HCT116 (cell line): ENCODE measurements at places on chromosomes 2 and 18.
A peak's percentile ranks its signal among the peaks of the same experiment; 100 is the strongest.

GRCh38 chr2:136331226-136331625 is 213.3 kb upstream of the CXCR4 start:
- no peak for DNase-seq

GRCh38 chr2:152488075-152488474 is 153.1 kb downstream of the FMNL2 start:
- DNase-seq: no peak

GRCh38 chr18:62832282-62832681 is 116.9 kb downstream of the PHLPP1 start:
- no peak for DNase-seq

GRCh38 chr2:226661789-226662545 is 137.7 kb downstream of the IRS1 start:
- DNase-seq: peak; percentile 88

GRCh38 chr2:104577143-104577542 is 276.8 kb upstream of the POU3F3 start:
- no peak for DNase-seq

DNA sequence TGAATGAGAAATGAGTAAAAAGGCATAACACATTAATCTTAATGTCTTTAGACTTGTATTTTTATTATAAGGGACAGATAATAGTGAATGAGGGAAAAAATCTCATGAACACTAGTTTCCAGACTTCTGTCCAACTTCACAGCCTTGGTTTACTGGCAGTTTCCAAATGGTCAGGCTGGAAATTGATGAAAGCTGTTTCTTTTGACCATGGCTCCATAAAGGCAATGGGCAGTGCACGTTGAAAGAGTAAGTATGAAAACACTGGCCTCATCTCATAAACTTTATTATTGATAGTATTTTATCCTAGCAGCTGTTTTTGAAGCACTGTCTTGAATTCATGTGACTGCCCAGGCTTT is 23.1 kb downstream of the BCL2L11 start:
- DNase-seq: no peak

DNA sequence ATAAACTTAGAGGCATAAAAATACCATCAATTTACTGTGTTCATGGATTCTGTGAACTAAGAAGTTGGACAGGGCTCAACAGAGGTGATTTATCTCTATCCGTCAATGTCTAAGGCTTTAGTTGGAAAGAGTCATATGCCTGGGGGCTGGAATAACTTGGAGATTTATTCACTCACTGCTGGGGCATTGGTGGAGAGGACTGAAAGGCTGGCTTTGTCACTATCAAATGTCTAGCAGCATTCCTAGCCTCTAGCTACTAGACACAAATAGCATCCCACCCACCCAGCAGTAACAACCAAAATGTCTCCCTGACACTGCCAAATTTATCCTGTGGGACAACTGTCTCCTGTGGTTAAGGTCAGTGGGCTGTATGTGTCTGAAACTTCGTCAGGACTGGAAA is 71.0 kb downstream of the EVA1A start:
- no peak for DNase-seq

GRCh38 chr18:28365411-28365831 is 188.5 kb upstream of the CDH2 start:
- no peak for DNase-seq

DNA sequence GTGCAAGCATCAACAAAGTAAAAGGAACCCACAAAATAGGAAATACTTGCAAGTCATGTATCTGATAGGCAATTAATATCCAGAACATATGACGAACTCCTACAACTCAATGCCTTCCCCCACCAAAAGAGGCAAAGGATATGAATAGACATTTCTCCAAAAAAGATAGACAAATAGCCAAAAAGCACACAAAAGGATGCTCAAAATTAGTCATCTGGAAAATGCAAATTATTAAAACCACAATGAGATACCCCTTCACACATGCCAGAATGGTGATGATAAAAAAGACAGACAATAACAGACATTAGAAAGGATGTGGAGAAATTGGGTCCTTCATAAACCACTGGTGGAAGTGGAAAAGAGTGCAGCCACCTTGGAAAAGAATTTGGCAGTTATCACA is 76.4 kb downstream of the RIF1 start:
- no peak for DNase-seq

- DNase-seq: no peak
Measured at GRCh38 chr2:146437712-146438111, 1407.1 kb upstream of the ACVR2A start.

DNA sequence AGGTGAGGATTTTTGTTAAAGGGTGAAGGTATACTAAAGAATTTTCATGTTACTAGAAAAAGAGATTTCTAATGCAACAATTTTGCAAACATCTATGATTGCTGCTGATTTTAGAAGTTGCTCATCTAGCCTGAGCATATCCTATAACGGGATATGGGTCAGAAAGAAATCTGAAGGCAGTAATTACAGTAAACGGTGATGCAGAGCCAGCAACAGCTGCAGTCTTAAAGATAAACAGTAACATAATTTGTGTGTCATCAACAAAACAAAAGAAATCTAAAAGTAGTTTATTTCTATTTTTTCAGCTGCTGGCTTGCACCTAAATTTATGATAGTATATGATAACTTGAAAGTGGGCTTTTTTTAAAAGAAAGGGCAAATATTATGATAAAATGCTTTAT is 215.7 kb downstream of the SLC4A10 start:
- DNase-seq: no peak

GRCh38 chr18:36519358-36519757 is 221.8 kb downstream of the FHOD3 start:
- DNase-seq: no peak

- no peak for DNase-seq
Measured at GRCh38 chr18:79388043-79388442, 7.7 kb upstream of the NFATC1 start.

GRCh38 chr18:29629493-29630036 is 1413.0 kb downstream of the DSC3 start:
- DNase-seq: no peak

GRCh38 chr2:49240608-49241007 is 86.3 kb upstream of the FSHR start:
- no peak for DNase-seq

DNA sequence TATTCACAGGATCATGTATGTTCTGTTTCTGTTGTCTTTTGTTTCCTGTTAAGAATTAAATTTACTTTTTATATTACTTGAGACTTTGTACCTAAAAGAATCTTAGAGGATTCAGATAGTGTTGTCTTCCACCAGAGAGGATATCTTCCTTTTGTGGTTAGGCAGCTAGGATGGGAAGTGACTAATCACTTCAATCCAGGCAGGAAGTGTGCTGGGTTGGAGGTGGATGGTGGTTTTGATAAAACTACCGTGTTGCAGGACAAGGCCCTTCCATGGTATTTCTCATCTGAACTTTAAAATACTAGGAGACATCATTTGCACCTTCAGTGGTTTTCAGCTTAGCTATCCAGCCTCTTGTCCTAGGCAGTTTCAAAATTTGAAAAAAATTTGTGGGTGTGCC is 728.6 kb upstream of the CDH2 start:
- DNase-seq: no peak

DNA sequence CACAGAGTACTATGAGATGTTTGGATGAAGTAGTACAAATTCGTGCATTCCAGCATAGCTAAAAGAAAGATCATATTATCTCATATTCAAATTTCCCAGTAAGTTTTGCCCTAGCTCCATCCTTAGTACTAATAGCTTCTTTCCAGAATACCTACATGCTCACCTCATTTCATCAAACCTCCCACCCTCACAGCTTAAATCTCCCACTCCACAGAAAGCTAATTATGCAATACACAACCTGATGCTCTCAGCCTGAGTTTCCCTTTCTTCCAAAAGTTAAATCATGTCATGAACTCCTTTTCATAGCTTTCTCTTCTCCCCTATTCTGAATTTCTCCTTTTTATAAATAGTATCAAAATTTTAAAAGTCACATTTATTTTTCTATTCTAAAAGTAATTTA is 34.6 kb downstream of the DNAH6 start:
- DNase-seq: no peak

DNA sequence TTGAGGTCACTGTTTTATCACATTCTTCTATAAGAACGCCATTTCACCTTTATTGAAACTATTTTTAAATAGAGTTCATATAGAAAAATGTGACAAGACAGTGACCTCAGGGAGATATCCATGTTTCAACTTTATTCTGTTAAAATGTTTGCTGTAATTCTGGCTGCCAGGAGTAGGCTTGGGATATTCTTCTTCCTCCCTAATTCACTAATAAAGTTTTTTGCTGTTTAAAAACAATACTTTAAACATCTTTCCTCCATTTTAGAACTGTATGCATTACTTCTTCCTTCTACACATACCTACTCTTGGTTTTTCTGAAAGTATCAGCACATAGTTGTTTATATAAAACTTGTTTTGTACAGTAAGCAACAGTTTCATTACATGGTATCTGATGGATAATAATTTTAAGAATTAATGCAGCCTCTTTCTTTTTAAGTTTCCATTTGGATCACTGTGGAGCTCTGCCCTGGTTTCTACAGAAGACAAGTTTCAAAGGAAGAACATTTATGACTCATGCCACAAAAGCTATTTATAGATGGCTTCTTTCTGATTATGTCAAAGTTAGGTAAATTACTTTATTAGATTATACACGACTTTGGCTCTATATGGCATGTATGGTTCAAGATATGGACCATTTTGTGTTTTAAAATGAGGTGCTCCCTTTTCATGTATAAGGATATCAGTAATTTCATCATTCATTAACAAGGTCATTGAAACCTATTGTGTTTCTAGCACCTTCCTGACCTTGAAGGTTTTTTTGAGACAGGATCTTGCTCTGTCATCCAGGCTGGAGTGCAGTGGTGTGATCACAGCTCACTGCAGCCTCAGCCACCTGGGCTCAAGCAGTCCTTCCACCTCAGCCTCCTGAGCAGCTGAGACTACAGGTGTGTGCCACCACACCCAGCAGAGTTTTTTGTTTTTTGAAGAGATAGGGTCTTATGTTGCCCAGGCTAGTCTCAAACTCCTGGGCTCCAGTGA is 7.2 kb downstream of the CPSF3 start:
- DNase-seq: no peak

DNA sequence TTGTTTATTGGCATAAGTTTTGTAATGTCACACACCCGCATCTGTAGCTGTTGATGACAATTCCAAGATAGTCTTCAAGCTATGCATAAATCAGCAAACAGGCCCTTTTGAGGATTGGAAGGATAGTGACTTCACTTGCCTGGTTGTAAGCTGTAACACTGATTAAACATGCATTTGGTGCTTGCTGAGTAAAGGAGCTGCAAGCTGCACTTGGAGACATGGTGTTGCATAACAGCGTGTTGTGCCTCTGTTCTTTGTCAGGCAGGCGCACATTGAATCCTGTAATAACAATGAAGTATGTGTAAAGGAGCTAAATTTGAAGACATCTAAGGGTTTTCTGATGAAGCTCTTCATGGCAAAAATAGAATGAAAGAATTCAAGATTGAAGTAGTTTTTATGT is 68.7 kb upstream of the TTC27 start:
- DNase-seq: no peak
